Eye (tissue), 1 donor: ENCODE measurements at places on chromosomes 11 and 22.

DNA sequence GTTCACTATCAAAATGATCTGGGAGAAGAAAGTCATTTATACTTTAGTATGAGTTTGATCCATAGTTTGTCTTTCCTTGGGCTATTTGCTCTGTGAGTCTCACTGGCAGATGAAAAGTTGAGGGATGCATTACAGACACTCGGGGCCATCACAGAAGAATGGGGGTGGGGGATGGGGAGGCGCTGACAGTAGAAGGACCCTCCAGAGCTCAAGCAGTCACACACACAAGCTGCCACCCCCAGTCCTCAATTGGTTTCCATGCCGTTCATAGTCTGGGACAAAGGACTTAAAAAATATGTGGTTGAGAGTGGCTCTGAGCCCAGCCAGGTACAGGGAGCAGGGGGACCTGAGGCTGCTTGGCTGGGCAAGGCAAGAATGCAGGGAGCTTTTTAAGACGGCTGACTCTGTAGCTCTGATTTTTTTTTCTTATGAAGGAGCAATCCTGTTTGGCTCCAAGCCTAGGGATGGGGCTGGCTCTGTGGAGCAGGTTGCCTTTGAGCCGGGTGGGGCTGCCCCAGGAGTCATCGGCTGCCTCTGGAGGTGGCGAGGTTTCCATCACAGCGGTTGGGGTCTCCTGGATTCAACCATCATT, 13.3 kb upstream of the ANO1 start:
- DNase-seq: no peak

GRCh38 chr11:73159297-73159696, 17.2 kb upstream of the FCHSD2 start:
- DNase-seq: no peak

GRCh38 chr22:19971276-19972124, 29.9 kb upstream of the TXNRD2 start:
- no peak for DNase-seq

DNA sequence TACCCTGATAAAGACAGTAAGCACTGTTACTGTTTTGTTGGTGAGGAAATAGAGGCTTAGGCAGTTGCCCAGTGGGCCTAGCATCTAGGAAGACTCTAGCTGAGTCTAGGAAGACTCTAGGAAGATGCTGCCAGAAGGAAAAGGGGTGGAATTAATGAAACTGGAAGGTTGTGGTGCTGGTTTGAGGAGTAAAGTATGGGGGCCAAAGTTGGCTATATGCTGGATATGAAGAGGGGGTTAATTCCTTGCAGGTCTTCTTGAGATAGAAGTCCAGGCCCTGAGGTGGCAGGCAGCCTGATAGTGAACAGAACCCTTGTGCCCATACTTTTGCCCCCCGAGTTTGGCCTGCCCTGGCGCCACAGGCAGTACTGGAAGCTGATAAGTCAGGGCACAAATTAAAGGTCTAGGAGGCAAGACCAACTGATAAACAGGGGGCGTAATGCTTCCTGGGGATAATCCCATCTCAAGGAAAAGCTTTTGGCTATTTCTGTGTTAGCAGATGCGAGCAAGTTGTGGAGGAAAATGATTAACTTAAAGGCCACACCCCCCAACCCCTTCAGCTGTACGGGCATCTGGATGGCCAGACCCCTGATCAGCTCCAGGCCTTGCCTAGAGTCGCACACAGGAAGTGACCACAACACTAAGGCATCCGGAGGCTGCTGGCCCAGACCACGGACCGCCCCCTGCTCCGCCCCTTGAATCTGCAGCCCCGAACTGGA, 3.1 kb downstream of the ILK start:
- peak; percentile 94 for DNase-seq

- DNase-seq: no peak
Measured at GRCh38 chr11:99406345-99406744, 385.6 kb downstream of the CNTN5 start.

GRCh38 chr11:79544361-79544760, 103.5 kb upstream of the TENM4 start:
- no peak for DNase-seq

DNA sequence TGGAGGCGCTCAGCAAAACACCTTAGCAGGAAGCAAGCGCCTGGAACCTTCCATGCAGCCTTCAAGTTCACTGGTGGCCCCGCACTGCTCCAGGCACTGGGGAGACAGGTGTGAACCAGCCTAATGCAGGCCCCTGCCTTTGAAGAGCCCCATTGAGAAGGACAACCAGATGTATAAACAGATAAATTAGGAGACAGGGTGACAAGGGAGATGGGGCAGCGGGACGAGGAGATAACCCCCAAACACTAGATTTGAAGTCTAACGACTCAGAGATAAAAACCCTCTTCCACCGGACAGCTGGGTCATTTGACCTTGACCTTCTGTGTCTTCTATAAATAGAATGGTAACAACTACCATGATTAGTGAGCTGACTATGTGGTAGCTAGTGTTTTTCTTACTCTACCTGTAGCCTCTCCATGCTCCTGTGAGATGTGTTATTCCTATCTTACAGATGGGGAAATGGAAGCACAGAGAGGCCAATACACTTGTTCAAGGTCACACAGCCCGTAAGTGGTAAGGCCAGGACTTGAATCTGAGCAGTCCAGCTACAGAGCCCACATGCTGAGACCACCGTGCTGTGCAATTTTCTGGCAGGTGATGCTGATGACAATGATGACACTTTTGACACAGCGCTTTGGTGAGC, 2.0 kb upstream of the PDGFB start:
- no peak for DNase-seq

GRCh38 chr11:110092111-110092514, 1.1 kb upstream of the ZC3H12C start:
- DNase-seq: peak; percentile 82

DNA sequence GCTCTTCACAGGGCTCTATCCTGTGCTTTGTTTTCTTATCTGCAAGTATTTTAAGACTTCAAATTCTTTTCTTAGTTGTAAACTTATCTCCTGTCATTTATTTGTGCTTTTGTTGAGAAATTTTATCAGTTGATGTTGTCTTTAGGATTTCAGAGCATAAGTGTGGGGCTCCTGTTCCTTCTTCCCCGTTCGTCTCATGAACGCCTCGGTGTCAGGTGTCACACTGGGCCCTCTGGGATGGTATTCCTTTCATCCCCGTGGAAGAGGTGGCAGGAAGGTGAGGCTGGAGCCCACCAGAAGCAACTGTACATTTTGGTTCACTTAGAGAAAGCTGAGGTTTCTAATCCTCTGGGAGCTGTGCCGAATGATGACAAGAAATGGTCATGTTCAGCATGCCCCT, 17.9 kb downstream of the NADSYN1 start:
- no peak for DNase-seq

GRCh38 chr22:28940441-28940840, 57.1 kb downstream of the ZNRF3 start:
- DNase-seq: no peak

DNA sequence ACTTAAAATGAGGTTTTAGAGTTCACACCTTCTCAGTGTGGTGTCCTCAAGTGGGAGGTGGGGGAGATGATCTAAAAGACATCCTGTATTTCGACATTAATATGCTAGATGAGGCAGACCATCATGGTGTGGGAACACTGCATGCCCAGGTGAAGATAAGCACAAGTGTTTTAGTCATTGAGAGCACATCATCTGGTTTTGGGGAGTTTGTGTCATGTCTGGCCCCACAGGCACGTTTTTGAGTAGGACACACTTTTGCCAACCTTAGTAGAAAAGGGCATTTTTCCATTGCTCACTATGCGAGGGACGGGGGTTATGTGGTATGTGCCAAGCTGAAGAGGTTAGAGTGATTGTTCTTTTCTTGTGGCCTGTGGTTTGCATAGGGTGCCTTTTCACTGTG, 189.3 kb downstream of the DBX1 start:
- DNase-seq: no peak

GRCh38 chr11:94880216-94880615, 93.1 kb downstream of the CWC15 start:
- no peak for DNase-seq

DNA sequence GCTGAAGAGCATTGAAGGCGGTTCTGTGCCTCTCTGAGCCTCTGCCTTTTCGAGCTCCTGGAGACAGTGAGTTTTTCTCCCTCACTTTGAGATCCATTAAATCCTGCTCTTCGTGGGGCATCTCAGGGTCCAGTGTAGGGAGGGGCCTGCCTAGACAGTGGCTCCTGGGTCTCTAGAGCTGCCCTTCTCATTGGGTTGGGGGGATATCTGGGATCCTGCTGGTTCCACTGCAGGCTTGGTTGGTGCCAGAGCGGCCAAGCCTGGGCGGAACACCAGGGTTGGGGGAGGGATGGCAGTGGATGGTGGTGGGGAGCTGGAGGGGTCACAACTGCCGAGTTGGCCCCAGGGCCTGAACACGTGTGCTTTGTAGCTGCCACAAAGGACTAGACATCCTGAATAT, 52.2 kb upstream of the CARS1 start:
- no peak for DNase-seq

DNA sequence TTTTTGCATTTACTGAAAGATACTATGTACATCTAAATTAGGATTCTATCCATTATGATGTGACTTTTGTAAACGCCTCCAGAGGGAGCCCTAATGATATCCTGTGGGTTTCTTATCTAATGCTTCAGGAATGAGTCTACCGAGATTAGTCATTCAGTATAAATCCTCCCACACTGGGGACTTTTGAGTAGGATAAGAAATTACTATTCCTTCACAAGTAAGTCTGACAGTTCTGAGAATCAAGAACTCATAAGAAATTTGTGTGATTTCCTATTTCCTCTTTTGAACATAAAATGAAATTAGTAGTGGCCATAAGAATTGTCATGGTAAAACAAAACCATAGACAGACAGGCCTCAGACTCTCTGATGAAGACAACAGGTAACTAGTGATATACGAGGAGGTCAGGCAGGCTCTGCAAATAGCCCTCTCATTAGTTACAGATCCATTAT, 10.0 kb upstream of the OR5M1 start:
- peak; percentile 35 for DNase-seq

DNA sequence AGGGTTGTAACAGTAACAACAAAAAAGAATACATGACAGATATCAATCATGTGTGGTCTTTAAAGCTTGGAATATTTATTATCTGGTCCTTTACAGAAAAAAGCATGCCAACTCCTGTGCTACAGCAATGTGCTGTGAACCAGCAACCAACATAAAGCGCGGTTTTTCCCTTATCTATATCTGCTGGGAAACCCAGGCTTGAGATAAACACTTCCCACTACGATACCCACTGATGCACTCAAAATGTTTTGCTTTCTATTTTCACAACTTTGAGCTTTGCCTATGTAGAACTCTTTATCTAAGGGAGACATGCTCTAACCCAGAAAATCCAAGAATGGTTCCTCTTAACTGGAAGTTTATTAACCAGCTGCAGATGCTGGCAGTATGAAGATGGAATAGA, 19.0 kb downstream of the ZBED5 start:
- DNase-seq: no peak

- DNase-seq: no peak
Measured at GRCh38 chr11:40037005-40037404, 1422.4 kb downstream of the LRRC4C start.

DNA sequence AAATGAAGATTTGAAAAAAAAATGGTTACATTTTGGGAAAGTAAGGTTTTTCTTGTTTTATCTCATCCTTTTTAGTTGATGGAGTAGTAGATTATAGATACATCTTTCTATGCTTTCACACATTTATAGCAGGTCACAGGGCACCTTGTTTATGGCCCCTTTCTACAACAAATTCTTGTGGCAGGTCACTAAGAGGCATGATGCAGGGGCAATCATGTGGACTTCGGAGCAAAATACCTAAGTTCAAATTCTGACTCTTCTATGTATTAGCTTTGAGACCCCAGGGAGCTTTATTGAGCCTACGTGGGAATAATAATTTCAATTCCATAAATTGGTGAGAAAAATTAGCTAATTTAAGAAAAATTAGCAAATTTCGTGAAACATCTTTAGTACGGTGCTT, 177.4 kb downstream of the DSCAML1 start:
- no peak for DNase-seq

DNA sequence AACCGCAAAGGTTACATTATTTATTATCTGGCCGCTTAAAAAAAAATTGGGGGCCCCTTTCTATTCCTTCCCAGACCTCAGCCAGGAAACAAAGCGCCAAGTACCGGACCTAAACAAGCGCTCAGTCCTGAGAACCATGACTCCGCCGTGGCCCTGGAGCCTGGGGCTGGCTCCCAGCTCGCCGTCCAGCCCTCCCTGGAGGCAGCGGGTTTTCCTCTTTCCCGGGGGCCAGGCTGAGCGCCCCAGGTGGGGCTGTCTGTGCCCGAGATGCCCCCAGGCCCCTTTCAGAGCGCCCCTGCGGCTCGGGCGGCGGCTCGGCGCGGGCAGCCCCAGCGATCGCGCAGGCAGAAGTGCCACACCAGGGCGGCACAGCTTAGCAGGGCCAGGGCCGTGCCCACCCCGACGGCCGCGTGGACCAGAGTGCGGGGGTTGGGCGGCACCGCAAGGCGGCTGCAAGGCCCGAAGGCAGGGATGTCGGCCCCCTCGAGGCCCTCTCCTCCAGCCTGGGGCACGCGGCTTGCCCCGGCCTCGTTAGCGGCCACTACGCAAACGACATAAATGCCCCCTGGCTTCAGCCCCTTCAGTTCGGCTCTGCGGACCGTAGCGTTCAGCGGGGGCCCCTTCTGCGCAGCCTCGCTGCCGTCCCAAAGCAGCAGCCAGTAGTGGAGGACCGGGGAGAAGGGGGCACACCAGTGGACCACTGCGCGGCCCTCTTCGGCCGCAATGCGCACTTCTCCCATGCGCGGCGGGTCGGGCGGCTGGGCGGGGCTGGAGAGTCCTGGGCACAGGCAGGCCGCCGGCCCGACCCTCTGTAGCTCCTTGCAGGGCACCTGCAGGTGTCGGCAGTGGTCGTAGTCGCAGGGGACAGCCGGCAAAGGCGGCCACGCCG, 1.6 kb downstream of the LRRN4CL start:
- peak; percentile 68 for DNase-seq

- no peak for DNase-seq
Measured at GRCh38 chr11:134679592-134679991, 267.6 kb upstream of the B3GAT1 start.

- DNase-seq: no peak
Measured at GRCh38 chr11:61092908-61093763, 9.2 kb upstream of the CD5 start.

GRCh38 chr11:73116636-73117035, 25.5 kb downstream of the FCHSD2 start:
- no peak for DNase-seq

DNA sequence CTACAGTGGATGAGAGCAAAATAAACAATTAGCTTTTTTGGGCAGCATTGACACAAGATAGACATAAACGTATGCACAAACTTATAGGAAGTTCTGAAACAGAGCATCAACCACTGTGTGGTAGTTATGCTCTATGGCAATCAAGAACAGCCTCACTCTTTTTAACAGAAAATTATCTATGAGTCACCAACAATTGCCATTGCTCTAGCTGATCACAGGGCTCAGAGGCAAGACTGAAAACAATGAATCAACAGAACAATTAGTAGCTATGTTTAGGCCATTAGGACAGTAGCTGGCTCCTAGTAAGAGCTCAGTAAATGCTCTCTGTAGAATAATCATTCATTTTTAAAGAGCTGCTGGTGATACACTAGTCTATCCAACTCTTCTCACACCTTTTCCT, 34.9 kb upstream of the PICALM start:
- DNase-seq: no peak
